ENCODE measurements at places on chromosomes 3 and 15. TPM values are rescaled to one million over a fixed set of nuclear protein-coding genes. Genes with fewer than 3 reads are reported as not detected.

Gene RPL22L1
- 43.6 TPM for total RNA-seq

Gene MYLK
- total RNA-seq = 2.9 TPM

Gene SLC28A2
- total RNA-seq = not detected

Gene SAMD7
- not detected for total RNA-seq

GRCh38 chr15:77486542-77487468 is 66.1 kb downstream of the HMG20A start:
- no peaks in the 10 kb centered on the region for H3K4me1 ChIP-seq
- H3K27ac ChIP-seq = no peak overlapping the region
- no peak overlapping the region for H3K4me3 ChIP-seq
- peaks cover 27% of the 10 kb centered on the region for H3K36me3 ChIP-seq
- H3K27me3 ChIP-seq = no peaks in the 10 kb centered on the region

DNA sequence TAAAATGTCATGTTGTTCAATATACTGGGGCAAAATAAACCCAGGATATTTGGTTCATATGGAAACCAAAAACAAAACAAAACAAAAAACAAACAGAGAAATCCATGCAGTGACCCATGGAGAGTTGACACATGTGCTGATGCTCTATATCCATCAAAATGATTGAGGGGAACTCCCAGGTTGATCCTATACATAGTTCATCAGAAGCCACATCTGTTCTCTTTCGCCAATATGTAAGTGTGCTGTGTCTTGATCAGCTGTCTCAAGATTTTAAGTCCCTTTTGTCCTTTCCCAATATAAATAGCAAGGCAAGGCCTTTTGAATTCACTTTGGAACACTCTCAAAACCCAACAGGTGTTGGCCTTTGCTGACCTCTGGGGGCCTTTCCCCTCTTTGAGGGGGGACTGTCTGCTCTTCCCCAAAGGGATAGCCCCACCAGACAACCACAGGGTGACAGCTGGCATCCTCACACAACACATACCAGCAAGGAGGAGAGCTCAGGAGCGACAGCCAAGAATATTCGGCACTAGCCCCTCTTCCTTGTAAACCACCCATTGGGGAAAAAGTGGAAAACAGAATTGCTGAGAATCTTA is 209.4 kb upstream of the CD96 start:
- H3K4me1 ChIP-seq = no peaks in the 10 kb centered on the region
- H3K36me3 ChIP-seq = no peaks in the 10 kb centered on the region
- H3K27me3 ChIP-seq = no peaks in the 10 kb centered on the region
- DNase-seq = no peak

DNA sequence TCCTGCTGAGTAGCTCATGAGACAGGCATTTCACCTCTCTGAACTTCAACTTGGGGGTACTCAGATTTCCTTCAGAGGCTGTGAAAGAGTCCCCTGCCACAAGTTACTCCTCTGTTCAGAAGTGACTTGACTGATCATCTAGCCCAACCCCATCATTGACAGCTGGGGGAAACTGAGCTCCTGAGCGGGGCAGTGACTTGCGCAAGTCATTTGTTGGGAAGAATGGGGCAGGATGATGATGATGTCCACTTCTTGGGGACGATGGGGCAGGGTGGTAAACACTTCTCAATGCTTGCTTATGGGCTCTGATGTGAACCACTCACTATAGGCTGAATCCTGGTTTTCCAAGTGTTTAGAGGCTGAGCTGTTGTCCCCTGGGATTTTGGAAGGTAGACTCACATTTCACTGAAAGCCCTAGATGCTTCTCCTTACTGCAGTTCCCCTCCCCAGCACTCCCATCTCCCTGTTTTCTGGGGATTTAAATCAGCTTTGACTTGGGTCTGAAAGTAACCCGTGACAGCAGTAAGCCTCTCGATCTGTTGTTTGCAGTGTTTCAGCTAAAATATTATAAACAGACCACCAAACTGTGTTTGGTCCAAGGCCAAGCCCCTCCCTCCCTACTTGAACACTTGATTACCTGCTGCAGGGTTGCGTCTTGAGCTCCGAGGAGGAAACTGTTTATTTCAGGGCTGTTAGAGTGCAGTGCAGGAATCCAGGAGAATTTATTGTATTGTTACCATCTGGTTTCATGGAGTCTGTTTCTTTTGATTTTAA is 25.1 kb downstream of the SMAD3 start:
- peak overlapping the region; percentile 76 for H3K4me3 ChIP-seq
- no peak for DNase-seq
- no peaks in the 10 kb centered on the region for H3K27me3 ChIP-seq
- peaks cover 17% of the 10 kb centered on the region for H3K36me3 ChIP-seq
- H3K27ac ChIP-seq = peak overlapping the region; percentile 73

DNA sequence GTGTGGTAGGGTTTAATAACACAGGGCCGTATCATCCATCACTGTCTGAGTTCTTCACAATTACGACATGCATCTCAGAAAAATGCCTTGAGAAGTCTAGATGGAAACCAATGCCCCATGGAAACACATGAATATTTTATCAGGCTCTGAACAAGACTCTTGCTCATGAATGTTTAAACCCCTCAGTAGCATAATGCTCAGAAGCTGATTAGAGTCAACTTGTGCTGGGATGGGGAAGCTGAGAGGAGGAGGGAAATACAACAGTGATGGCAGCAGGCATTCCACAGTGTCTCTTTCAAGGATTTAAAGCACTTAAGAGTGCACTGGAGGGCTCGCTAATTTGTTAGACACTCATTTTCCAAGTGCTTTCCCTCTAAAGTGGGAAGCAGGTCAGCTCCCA is 3.8 kb downstream of the GPR156 start:
- no peaks in the 10 kb centered on the region for H3K36me3 ChIP-seq
- peaks cover 10% of the 10 kb centered on the region for H3K4me1 ChIP-seq
- DNase-seq = no peak

GRCh38 chr15:98856532-98856907 is 151.1 kb downstream of the PGPEP1L start:
- no peak overlapping the region for H3K4me3 ChIP-seq
- no peak overlapping the region for H3K27ac ChIP-seq

GRCh38 chr3:151541178-151541577 is 80.3 kb upstream of the IGSF10 start:
- no peak overlapping the region for H3K4me3 ChIP-seq
- no peaks in the 10 kb centered on the region for H3K36me3 ChIP-seq
- no peak overlapping the region for H3K27ac ChIP-seq
- no peaks in the 10 kb centered on the region for H3K4me1 ChIP-seq
- H3K27me3 ChIP-seq = no peaks in the 10 kb centered on the region
